ENCODE measurements at places on chromosomes 11 and 22.

GRCh38 chr11:47979378-47980087 lies 826 bp upstream of the PTPRJ start:
- no peak for DNase-seq

DNA sequence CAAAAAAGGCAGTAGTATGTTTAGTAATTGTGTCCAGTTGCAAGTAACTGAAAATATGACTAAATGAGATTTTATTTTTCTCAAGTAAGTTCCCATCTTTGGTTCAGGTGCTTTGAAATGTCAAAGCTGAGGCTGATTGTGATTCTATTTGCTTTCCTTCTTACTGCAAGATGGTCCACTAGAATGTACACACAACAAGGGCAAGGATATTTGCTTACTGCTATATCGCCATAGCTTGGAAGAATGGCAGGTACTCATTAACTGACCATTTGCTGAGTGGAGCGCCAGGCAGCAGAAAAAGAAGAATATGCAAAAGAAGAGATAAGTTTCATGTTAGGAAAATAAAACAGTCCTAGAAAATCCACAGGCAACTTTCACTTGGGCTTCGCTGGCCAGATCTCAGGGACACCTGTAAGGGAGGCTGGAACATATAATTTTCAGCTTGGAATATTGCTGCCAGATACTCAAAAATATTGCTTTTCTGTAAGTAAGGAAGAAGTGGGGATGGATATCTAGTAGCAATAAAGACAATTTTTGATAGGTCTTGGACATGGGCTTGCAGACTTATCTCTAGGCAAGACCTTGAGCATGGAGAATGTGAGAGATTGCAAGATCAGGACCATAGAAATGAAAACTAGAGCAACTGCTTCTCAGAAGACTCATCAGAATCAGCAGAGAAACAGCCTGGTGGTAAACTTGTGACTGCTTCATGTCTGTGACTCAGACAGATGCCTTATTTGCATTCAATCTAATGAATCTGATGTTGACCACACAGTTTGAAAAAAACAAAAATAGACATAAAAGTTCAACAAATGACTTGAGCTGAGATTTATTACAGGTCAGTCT lies 44.8 kb upstream of the OR9Q1 start:
- no peak for DNase-seq

DNA sequence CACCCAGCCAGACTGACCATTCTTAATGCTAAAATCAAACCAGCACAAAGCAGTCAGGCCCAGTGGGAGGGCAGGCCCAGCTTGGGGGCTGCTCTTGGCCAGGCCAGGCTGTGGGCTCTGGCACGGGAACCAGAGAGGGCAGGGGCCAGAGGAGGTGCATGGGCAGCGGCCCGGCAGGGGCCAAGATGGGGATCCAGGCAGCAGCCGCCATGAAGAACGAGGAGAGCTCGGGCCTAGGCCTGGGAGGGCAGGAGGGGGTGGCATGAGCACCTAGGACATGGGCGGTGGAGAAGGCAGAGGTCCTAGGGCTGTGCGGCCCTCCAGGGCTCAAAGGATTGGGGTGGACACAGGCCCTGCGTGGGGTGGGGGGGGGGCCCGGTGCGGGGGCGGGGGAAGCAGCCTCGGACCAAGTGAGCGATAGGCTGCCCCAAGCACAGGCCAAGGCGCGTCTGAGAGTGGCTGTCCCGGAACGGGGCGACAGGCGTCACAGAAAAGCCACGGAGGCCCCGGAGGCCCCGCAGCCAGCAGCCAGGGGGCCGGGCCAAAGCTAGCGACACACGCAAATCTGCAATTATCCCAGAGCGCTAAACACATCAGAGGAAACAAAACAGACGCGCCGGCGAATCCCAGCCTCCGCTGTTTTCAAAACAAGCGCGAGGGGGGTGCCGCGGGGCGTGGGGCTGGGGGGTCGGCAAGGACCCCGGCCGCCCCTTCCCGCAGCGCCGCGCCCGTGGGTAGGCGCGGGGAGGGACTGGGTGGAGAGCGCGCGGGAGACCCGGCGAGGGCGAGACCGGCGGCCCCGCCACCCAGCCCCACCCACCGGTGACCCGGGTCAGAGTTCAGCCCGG lies 8.3 kb downstream of the PLXNB2 start:
- no peak for DNase-seq

GRCh38 chr22:48599346-48599745 lies 1228.3 kb downstream of the BRD1 start:
- DNase-seq: no peak

- no peak for DNase-seq
Measured at GRCh38 chr11:1918436-1919315, 827 bp upstream of the TNNT3 start.

GRCh38 chr22:36864454-36865215 lies 3.8 kb downstream of the NCF4 start:
- no peak for DNase-seq

- peak; percentile 78 for DNase-seq
Measured at GRCh38 chr11:69640995-69641581, at the start of gene CCND1. TSS of gene CCND1 (plus strand) at chr11:69641156. CDS start at chr11:69641314, 158 bp downstream.

GRCh38 chr11:111361052-111361801 lies 17.8 kb downstream of the POU2AF1 start:
- no peak for DNase-seq
